Foreskin melanocyte (primary cell): ENCODE measurements at places on chromosomes 5 and 9.
A peak's percentile ranks its signal among the peaks of the same experiment; 100 is the strongest.

DNA sequence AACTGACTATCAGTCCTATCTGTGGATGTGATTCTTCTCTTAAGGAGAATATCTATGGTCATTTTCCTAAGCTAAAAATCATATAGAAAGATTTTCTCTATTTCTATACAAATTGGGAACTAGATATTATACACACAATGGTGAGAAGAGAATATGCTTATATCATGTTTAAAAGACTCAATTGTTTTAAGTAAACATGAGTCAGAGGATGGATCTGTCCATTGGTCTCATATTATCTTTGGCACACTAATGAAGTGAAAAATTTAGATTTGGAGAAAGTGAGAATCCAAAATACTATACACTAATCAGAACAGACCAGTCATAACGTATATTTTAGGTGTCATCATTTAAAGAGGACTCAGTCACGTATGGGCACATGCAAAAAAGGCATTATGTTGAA, 16.5 kb upstream of the SPINK14 start:
- DNase-seq: no peak

- DNase-seq: no peak
Measured at GRCh38 chr5:66039296-66039695, 104.8 kb upstream of the SREK1 start.

DNA sequence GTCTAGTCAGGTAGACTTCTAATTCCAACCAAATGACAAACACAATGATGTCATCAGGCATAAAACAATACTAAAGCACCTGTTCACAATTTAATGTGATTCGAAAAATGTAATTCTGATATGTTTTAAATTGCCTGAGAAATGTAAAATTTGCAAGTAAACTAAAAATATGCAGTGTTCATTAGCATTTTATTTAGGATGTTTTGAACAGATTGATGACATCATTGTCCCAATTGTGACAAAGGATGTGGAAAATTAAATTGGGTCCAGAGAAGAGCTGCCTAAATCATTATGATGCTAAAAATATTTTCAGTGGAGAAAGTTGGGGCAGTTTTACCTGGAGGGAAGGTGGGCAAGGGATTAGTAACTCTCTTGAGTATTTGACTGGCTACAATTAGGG, 86.5 kb downstream of the CFAP90 start:
- DNase-seq: no peak

GRCh38 chr9:132849185-132849706, 28.8 kb downstream of the AK8 start:
- DNase-seq: no peak

GRCh38 chr5:179699616-179700237, 960 bp downstream of the CANX start:
- peak; percentile 25 for DNase-seq

DNA sequence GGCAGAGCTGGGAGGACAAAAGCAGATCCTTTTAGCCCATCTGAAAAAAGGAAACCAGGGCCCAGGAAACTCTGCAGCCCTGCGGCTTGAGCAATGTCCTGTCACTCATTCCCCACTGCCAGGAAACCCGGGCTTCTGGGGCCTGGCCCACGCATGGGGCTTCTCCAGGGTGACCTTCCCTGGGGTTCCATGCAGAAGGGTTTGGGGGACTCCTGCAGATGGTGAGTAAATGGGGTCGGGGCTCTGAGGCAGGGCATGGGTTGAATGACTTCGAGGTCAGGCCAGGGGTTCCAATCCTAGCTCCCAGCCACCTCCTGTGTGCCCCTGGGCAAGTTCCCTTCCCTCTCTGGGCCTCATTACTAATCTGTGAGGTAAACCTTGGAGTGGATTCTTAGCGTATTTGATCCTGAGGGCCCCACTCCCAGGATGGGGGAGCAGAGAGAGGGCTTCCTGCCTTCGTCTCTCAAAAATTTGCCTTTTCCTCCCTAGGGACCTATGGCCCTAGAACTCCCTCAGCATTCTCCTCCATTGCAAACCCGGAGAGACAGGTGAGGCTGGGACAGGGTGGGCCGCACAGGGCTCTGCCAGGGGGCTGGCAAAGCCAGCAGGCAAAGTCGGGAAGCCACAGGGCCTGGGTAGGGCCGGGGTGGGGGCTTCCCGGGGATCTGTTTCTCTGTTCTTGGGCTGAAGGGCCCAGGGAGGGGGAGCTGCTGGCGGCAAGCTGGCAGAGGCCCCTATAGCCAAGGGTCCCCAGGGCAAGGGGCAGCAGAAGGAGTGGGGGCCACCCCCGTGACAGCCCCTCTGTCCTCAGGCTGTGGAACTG, 25.8 kb downstream of the ADGRD2 start:
- no peak for DNase-seq

GRCh38 chr5:37988454-37989046, 148.7 kb upstream of the GDNF start:
- DNase-seq: no peak
